ENCODE measurements at places on chromosomes 13 and 19. TPM values are rescaled to one million over a fixed set of nuclear protein-coding genes. Genes with fewer than 3 reads are reported as not detected.

DNA sequence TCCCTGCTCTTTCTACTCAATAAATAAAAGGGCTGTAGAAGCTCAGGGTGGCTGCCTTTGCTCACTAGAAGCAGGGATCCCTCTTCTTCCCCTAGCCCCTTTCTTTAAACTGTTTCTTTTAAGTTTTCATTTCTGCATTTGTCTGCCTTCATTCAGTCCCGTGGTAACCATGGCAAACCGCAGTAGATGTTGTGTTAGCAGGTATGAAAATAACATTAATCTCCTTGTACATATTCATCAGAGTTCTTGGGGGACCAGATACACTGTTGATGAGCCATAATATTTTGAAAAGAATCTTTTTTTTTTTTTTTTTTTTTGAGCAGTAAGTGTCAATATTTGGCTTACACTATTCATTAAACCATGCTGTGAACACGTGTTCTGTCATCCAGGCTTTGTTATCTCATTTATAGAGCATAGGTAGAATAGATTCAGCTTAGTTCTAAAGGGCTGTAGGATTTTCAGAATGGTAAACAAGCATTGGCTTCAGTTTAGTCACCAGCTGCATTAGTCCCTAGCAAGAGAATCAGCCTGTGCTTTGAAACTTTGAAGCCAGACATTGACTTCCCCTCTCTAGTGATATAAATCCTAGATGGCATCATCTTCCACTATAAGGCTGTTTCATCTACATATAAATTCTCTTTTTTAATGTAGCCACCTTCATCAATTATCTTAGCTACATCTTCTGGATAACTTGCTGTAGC, 59.4 kb upstream of the SPRY2 start:
- DNase-seq, result no peak

- no peak for DNase-seq
Observed at GRCh38 chr19:17245535-17245984, at the start of gene NR2F6. Gene NR2F6 (minus strand): TSS chr19:17245919. CDS start chr19:17245220, 699 bp downstream.

DNA sequence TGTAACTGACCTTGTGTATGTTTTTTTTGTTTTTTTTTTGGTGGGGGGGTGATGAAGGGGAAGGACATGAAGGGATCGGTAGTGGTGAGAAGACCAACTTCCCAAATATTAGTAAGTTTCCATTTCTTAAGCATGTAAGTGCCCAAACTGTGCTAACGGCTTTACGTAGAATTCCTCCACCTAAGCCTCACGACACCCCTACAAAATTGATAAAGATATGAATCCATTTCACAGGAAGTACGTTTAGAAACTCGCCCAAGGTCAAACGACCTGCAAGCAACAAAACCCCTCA, 649 bp downstream of the UQCRFS1 start:
- no peak for DNase-seq

DNA sequence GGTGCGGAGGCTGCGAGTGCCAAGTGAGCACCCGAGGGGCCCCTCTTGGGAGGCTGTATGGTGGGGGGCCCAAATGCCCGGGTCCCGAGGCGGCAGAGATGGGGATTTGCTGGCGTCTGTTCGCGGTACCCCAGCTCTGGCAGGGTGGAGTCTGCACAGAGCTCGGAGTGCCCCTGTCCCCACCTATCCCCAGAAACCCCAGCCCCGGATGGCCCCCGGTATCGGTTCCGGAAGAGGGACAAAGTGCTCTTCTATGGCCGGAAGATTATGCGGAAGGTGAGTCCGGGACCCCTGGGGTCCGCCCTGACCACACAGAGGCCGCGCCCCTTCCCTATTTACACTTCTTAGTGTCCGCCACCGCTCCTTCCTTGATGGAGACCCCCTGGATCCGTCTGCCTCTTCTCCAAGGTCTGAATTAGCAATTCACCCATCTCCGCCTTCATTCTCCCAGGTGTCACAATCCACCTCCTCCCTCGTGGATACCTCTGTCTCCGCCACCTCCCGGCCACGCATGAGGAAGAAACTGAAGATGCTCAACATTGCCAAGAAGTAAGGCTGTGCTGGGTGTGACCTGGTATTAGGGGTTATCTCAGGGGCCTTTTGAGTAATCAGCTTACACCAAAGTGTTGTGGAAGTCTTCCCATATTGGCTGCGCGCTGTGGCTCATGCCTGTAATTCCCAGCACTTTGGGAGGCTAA, 630 bp downstream of the PNPLA6 start:
- no peak for DNase-seq

DNA sequence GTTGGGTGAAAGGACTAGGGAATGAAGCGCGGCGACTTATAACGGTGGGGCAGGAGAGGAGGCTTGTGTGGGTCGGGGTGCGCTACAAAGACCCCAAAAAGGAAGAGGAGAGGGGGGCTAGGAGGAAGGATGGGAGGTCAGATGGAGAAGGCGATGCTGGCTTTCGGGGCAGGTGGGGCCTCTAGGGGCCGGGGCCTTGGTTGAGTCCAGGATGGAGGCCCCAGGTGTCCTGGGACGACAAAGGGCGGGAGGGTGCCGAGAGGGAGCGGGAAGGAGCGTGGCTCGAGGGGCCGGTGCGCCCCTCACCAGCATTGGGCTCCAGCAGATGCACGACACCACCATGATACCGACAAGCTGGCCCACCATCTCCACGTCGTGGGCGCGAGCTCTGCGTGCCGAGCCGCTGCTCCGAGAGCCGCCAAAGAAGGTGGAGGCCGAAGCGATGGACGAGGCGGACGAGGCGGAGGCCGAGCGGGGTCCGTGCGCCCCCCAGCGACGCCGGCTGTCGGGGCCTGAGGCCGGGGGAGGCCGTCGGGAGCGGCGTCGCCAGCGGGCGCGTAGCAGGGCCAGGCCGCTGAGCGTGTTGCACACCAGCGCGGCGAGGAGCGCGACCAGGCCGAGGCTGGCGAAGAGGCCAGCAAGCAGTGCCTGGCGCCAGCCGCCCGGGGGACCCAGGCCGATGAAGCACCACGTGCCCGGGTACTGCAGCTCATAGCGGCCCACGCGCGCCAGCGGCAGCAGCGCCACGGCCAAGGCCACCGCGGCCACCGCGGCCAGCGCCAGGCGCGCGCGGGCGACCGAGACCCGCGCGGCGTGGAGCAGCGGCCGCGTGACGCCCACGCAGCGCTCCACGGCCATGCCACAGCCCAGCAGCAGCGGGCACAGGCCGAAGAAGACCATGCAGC, 1.8 kb downstream of the PTGER1 start:
- DNase-seq, result no peak

GRCh38 chr13:110138010-110138699, 168.8 kb downstream of the COL4A1 start:
- no peak for DNase-seq

DNA sequence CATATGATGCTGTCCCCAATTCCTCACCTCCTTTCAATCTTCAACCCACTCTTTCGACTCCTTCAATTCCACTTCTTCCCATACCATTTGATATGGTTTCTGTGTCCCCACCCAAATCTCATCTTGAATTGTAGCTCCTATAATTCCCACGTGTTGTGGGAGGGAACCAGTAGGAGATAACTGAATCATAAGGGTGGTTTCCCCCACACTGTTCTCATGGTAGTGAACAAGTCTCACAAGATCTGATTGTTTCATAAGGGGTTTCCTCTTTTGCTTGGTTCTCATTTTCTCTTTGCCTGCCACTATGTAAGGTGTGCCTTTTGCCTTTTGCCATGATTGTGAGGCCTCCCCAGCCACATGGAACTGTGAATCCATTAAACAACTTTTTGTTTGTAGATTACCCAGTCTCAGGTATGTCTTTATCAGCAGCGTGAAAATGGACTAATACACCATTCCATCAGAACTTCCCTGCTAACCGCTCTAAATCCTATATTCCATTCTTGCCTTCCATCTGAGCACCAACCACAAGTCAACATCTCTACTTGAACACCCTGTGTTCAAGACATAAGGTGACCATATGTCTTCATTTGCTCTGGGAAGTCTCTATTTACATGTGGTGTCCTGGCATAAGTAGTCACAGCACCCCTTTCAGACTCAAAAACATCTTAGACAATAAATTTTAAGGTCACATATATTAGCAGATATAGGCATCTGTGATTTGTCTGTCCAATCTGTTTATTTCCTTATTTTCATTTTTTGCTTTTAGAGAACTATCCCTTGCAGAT, 122.9 kb downstream of the TSHZ3 start:
- no peak for DNase-seq

DNA sequence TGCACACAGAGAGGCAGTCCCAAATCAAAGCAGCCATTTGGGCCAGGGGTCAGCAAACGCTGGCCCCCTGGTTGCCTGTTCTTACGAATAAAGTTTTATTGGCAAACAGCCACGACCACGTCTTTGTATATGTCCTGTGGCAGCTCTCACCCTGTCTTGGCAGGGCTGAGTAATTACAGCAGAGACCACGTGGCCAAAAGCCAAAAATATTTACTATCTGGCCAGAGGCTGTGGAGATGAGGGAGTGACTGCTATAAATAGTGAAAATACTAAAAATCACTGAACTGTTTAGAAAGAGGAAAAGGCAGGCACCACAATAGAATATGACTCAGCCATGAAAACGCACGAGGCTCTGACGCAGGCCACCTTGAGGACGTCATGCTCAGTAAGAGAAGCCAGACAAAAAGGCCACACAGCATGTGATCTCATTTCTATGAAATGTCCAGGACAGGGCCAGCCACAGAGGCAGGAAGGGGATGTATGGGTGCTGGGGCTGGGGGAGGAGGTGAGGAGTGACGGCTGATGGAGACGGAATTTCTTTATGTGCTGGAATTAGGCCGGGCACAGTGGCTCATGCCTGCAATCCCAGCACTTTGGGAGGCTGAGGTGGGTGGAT, 29.4 kb downstream of the SMIM24 start:
- DNase-seq, result peak; percentile 91

GRCh38 chr13:96075953-96076543, 13.9 kb upstream of the HS6ST3 start:
- no peak for DNase-seq

DNA sequence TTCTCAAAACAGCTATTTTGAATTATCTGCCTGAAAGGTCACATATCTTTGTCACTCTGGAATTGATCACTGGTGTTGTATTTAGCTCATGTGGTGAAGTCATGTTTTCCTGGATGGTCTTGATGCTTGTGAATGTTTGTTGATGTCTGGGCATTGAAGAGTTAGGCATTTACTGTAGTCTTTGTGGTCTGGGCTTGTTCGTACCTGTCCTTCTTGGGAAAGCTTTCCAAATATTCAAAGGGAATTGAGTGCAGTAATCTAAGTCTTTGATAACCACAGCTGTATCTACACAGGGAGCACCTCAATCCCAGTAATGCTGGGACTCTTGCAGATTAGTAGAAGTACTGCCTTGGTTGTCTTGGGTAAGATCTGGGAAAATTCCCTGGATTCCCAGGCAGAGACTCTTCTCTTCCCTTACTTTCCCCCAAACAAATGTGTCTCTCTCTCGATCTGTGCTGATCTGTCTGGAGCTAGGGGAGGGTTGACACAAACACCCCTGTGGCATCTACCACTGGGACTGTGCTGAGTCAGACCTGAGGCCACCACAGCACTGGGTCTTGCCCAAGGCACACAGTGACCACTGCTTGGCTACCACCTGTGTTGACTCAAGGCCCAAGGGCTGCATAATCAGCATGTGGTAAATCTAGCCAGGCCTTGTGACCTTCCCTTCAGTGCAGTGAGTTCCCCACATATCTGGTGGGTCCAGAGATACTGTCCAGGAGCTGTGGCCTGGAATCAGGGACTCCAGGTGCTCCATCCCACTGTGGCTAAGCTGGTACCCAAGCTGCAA, 5.5 kb upstream of the CYP4F3 start:
- no peak for DNase-seq

DNA sequence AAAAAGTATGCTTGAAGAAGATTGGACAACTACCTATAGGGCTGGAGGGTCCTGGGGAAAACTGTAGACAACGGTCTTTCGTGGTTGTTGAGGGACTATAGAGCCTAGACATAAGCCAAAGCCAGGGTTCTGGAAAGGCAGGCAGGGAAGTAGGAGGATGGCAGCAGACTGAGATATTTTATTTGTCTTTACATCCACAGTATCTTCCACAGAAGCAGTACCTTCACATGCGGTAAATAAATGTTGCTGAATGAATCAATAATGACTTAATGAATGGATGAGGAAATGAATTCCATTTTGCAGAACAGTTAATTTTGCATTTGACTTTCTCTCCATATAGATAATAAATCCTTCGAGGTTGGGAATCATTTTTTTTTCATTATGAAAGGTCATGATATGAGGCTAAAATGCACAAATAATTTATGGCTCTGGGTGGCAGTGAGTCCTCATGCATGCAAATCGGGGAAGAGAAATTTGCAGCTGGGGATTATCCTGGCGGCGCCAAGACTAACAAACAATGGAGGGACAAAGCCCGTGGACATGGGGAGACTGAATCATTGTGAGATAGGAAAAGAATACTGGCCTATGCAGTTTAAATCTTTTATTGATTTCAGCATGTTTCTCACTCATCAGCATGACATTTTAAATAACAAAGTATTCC, 102.0 kb downstream of the ERCC5 start:
- no peak for DNase-seq

DNA sequence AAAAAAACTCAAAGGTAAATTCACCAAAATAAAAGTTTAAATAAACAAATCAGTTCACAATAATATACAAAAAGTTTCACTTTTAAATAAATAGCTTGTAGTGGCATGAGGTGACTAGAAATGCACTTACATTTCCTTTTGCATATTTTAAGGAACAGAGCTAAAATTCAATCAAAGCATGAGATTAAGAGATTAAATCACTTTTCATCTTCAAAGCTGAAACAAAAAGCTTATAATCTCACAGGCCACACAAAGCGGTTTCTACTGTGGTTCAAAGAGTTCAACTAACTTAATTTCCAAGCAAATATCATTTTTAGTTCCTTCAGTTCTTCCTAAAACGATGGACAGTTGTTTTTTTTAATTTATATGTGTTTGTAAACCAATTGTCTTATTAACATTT, 38.9 kb downstream of the TSC22D1 start:
- no peak for DNase-seq

Gene ELL
- total RNA-seq, result 18.6 TPM

Gene TINCR
- 2.3 TPM for total RNA-seq

Gene LRCH1
- 7.9 TPM for total RNA-seq

Gene GIPR
- total RNA-seq, result 2.0 TPM

Gene HIPK4
- total RNA-seq, result 0.13 TPM

Gene KLK13
- total RNA-seq, result not detected

Gene RAB3A
- total RNA-seq, result 1.0 TPM

Gene ZNF154
- total RNA-seq, result not detected
